ENCODE measurements at places on chromosomes 3 and 15.

DNA sequence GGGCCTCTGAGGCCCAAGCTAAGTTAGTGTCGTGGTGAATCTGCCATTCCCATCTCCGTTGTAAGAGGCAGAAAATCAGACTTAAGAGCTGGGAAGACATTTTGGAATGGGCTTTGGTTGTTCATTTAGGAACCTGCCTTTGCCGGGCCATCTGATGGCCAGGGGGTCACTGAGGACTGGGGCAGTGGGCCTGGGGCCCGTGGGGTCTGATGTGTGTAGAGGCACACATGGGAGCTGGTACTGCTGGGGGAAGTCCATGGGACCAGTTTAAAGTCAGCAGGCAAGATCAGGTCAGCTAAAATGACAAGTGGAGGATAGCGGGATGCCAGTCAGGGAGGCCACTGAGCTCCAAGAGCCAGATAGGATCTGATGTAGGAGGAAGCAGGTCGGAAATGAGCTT is 38.3 kb upstream of the RGMA start:
- no peak for DNase-seq

GRCh38 chr15:69337138-69337537 is 38.4 kb downstream of the PAQR5 start:
- no peak for DNase-seq

GRCh38 chr3:173591401-173591800 is 193.9 kb downstream of the NLGN1 start:
- DNase-seq: no peak

DNA sequence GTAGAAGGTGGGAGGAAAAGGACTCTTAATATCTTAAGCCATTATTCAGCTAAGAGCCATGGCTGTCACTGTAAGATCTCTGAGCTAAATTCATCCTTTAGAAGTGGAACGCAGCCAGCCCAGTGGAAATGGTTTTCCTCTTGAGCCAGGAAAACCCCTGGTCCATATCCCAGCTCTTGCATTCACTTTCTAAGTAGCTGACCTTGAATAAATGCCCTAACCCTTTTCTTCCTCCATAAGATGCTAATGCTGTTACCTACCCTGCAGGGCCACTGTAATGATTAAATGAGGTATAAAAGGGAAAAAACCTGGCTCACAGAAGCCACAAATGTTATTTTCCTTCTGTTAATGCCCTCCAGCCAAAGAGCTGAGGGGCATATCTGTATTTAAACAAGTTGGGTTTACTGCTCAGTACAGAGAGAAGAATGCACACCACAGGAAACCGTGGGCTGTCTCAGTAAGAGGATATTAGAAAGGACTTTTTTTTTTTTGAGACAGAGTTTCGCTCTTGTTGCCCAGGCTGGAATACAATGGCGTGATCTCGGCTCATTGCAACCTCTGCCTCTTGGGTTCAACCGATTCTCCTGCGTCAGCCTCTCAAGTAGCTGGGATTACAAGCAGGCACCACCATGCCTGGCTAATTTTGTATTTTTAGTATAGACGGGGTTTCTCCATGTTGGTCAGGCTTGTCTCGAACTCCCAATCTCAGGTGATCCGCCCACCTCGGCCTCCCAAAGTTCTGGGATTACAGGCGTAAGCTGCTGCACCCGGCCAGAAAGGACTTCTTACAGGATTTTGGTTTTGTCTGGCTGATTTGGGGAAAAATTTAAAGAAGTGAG is 6.8 kb downstream of the UBL7 start:
- DNase-seq: no peak

- no peak for DNase-seq
These were observed 20.7 kb downstream of the TRANK1 start for GRCh38 chr3:36923981-36924743.

DNA sequence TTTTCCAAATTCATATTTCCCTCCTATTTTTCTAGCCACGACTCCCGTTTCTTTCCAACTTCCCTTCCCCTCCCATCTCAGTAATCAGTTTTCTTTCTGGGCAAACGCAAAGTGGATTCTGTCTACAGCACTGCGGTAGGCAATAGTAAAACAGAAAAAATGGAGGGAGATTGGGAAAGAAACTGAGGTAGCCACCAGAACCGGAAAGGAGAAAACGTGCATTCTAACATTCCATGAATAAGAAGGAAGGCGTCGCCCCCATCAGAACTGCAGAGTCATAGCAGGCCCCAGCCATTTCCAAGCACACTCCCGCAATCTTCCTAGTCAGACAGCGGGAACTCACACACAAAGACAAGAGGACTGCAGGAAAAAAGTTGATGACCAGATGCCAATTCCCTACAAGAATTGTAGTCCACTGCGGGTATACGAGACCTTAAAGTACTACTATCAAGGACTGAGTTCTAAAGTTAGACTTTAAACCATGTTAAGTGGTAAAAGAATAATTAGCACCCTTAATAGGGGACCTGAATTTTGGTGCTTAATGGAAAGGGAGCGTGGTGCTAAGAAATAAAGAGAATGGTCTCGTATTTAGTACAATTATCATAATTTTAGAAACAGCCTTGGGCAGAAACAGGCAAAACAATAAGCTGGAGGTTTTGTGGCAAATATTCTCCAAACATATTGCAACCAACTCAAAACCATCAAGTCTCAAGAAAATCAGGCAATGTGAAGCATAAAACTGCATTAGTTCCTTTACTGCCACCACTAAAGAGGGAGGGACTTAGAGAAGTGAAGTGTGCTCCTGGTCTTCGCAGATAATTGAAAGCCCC is 1.4 kb downstream of the PFN2 start:
- DNase-seq: no peak

Measured in activated naive CD4-positive, alpha-beta T cell (primary cell).